ENCODE measurements at places on chromosomes 11 and 22. TPM values are rescaled to one million over a fixed set of nuclear protein-coding genes. Genes with fewer than 3 reads are reported as not detected.

DNA sequence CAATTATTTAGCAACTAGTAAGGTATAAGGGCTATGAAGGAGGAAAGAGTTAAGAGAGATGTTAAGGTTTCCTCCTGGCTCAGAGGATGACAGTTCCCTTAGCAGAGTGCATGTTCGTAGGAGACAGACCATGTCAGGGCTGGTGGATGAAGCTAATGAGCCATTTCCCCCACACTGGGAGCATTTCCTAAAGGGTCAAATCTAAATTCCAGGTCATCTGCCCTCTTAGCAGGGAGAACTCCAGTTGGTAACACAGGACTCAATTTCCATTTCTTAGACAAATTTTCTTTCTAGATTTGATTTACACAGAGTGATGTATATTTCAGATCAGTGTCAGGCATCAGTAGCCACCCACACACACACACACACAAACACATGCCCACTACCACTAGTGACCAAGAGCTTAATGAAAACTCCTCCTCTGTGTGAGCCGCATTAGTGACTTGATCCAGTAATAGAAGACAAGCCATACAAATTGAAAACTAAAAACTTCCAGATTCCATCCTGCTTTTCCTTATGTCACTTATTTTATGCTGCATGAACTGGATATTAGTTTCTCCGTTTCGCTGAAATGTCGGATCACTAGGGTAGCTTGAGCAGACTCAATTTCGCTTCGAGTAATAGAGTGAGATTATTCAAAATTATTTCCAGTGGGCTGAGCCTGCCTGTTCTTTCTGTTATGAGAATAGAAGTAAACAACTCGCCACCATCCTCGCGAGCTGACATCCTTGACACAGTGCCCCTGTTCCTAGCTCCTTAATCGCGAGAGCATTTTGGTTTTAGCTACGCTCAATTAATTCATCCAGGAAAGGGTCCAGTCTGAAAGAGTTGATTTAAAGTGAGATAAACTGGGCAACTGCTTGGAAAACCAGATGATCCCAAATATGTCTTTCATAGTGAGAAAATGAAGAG lies 582.6 kb downstream of the SOX6 start:
- no peaks in the 10 kb centered on the region for H3K36me3 ChIP-seq
- no peak overlapping the region for H3K27ac ChIP-seq
- H3K27me3 ChIP-seq: no peaks in the 10 kb centered on the region
- DNase-seq: no peak
- peaks cover 26% of the 10 kb centered on the region for H3K4me1 ChIP-seq
- no peak overlapping the region for H3K4me3 ChIP-seq

The MAPK8IP1 gene
- total RNA-seq: 38.7 TPM

The ZBTB16 gene
- 36.6 TPM for total RNA-seq

DNA sequence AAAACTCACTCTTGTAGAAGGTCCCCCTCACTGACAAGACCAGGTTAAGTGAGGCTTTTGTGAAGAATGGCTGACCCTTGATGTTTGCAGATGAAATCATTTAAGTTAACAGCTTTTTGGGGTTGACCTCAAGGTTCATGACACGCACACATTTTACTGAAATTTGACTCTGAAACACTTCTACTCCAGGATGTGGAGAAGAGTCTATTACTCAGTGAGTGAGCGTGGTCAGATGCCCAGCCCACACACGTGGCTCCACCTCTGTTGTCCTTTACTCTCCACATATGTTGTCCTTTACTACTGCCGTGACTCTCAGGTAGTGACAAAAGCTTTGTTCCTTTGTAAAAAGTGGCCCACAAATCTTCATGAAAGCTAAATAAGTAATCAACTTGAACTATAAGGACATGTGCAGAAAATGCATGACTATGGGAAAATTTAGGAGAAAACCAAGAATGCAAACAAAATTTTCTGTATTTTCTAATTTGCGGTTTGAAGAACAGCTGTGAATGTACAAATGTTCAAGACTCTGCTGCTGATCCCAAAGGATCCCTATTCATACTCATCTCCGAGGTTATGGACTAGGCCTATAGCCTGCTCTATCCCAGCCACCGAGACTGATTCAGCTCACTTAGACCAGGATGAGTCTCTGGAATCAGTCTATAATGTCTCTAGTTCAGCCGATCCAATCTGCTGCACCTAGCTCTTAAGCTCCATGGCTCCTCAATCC lies 22.4 kb downstream of the XRRA1 start:
- peaks cover 1% of the 10 kb centered on the region for H3K36me3 ChIP-seq
- no peaks in the 10 kb centered on the region for H3K27me3 ChIP-seq
- H3K27ac ChIP-seq: no peak overlapping the region
- H3K4me1 ChIP-seq: no peaks in the 10 kb centered on the region
- DNase-seq: no peak

DNA sequence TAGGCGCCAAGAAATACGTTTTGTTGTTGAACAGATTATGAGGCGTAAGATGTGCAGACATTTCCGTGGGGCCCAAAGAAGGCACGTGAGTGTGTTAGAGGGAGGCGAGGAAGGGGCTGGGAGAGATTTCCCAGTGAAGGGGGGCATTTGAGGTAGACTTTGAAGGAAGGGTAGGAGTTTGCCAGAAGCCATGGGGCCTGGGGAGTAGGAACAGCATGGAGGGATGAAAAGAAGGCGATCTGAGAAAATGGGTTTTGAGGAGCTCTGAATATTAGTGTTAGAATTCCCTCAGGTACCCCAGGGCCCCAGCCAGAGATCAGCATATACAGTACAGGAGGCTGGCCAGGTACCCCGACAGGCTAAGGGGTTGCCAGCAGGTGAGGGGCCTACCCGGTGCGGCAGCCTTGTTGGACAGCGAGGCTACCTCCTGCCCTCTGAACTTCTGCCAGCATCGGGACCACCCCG lies 414 bp upstream of the MIEF1 start:
- H3K4me1 ChIP-seq: peaks cover 39% of the 10 kb centered on the region
- H3K36me3 ChIP-seq: peaks cover 3% of the 10 kb centered on the region
- peak overlapping the region; percentile 91 for H3K27ac ChIP-seq
- no peak for DNase-seq

- peaks cover 6% of the 10 kb centered on the region for H3K36me3 ChIP-seq
- H3K4me3 ChIP-seq: no peak overlapping the region
- no peak overlapping the region for H3K27ac ChIP-seq
- H3K4me1 ChIP-seq: no peaks in the 10 kb centered on the region
Measured at GRCh38 chr22:43173976-43174720, 12.8 kb downstream of the TTLL12 start.

The MS4A3 gene
- total RNA-seq: not detected

The TREH gene
- total RNA-seq: not detected

GRCh38 chr11:75667831-75668450 lies 897 bp downstream of the MAP6 start:
- peak overlapping the region; percentile 94 for H3K27ac ChIP-seq
- H3K27me3 ChIP-seq: peaks cover 77% of the 10 kb centered on the region
- peak; percentile 67 for DNase-seq
- no peaks in the 10 kb centered on the region for H3K36me3 ChIP-seq

- no peaks in the 10 kb centered on the region for H3K4me1 ChIP-seq
- H3K4me3 ChIP-seq: no peak overlapping the region
- no peaks in the 10 kb centered on the region for H3K36me3 ChIP-seq
- H3K27me3 ChIP-seq: no peaks in the 10 kb centered on the region
- DNase-seq: no peak
Measured at GRCh38 chr11:24708616-24709015, 211.8 kb downstream of the LUZP2 start.

The NAALAD2 gene
- 16.7 TPM for total RNA-seq

GRCh38 chr11:11717064-11717725 lies 95.4 kb upstream of the GALNT18 start:
- H3K27me3 ChIP-seq: no peaks in the 10 kb centered on the region
- H3K27ac ChIP-seq: no peak overlapping the region
- peaks cover 3% of the 10 kb centered on the region for H3K4me1 ChIP-seq
- H3K36me3 ChIP-seq: peaks cover 7% of the 10 kb centered on the region
